Immature natural killer cell (primary cell): ENCODE measurements at places on chromosomes 12 and 14. TPM values are rescaled to one million over a fixed set of nuclear protein-coding genes. Genes with fewer than 3 reads are reported as not detected.
A peak's percentile ranks its signal among the peaks of the same experiment; 100 is the strongest.

TCL1B gene
- polyA plus RNA-seq = not detected

SERPINA3 gene
- polyA plus RNA-seq = not detected

HPD gene
- not detected for polyA plus RNA-seq

TAS2R19 gene
- polyA plus RNA-seq = not detected

ASIC1 gene
- polyA plus RNA-seq = not detected

NGB gene
- not detected for polyA plus RNA-seq

TEAD4 gene
- polyA plus RNA-seq = not detected

ALG10B gene
- 0.83 TPM for polyA plus RNA-seq

MMP14 gene
- not detected for polyA plus RNA-seq

ADGRD1 gene
- not detected for polyA plus RNA-seq

KIF26A gene
- polyA plus RNA-seq = not detected

DNAI7 gene
- 0.21 TPM for polyA plus RNA-seq

DNA sequence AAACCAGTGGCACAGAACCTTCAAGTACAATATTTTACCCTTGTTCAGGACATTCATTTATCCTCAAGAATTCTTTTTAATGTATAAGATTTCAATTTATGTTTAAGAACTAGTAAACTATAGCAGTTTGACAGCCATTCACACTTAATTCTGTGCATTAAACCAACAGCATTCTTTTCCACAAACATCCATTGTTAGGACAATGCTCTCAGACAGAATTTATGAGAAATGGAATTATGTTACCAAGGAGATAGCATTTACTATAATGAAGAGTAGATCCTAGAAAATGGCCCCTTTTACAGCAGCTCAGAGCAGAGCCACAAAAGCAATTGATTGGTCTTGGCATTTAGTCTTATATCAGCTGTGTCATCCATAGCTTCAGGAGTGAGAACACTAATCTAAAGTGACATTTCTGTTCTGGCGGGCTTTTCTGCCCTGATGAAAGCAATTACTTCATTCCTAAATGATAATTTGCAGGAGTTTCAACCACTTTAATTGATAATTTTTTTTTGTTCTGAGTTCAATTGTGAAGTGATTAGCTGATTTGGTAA lies 268.9 kb downstream of the NPAS3 start:
- no peak overlapping the region for H3K4me3 ChIP-seq
- DNase-seq = no peak
- H3K36me3 ChIP-seq = no peaks in the 10 kb centered on the region
- no peaks in the 10 kb centered on the region for H3K4me1 ChIP-seq
- peaks cover 2% of the 10 kb centered on the region for H3K27me3 ChIP-seq

DNA sequence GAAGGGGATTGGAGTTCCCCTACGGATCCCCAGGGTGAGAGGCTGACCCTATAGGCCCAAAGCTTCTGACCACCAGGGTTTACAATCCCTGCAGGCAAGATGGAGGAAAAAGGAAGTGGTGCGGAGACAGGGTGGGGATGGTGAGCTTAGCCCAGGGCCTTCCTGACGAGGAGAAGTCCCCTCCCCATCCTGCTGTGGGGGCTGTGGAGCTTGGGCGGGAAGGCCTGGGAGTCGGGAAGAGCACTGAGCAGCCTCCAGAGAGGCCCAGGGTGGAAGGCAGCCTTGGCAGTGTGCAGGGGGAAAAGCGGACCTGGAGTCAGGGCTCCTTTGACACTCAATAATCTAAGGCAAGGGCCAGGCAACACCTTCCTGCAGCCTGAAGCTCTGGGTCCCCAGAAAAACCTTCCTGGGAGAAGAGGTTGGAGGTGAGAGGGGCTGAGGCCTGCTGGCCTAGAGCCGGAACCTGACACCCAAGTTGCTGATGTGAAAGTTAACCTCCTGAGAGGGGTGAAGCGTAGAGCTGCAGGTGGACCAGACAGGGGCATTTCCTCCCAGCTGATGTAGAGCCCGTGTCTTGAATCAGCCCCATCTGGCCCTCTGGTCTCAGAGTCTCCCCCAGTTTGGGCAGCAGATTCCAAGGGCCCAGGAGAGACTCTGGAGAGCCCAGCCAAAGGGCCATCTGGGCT lies 6.0 kb downstream of the HDAC7 start:
- H3K27me3 ChIP-seq = peaks cover 7% of the 10 kb centered on the region
- peak; percentile 33 for DNase-seq
- peaks cover 100% of the 10 kb centered on the region for H3K4me1 ChIP-seq
- peak overlapping the region; percentile 91 for H3K27ac ChIP-seq
- peak overlapping the region; percentile 88 for H3K4me3 ChIP-seq

- H3K4me3 ChIP-seq = peak within 1 kb of the TSS; percentile 85
- H3K27me3 ChIP-seq = peaks cover 4% of the 10 kb centered on the region
- DNase-seq = peak; percentile 69
- H3K27ac ChIP-seq = peak within 1 kb of the TSS; percentile 82
- H3K36me3 ChIP-seq = no peaks in the 10 kb centered on the region
- H3K4me1 ChIP-seq = peaks cover 34% of the 10 kb centered on the region
These were observed at the start of gene CACNB3 for GRCh38 chr12:48817873-48818830. CACNB3 (plus strand) TSS chr12:48818496; CDS start chr12:48818930, 434 bp downstream.

DNA sequence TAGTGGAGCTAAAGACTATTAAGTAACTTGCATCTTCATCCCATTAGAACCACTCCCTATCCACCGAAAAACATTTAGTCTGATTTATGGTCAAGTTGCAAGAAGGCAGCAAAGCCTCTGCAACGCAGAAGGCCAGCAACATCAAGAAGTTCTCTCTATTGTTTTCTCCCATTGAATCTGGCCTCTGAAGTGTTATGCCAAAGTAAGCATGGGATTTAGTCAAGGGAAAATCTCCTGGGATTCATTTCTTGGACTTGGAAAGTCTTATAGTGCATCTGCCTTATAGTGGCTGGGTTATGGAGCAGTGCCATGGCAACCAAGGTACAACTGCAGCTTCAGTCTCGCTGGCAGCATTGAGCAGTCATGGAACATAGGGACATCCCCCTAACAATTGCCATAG lies 87.7 kb upstream of the KRR1 start:
- no peaks in the 10 kb centered on the region for H3K4me1 ChIP-seq
- no peaks in the 10 kb centered on the region for H3K36me3 ChIP-seq
- no peak for DNase-seq
- H3K27me3 ChIP-seq = peaks cover 6% of the 10 kb centered on the region
- H3K4me3 ChIP-seq = no peak overlapping the region
- no peak overlapping the region for H3K27ac ChIP-seq

GRCh38 chr14:60355768-60356167 lies 106.7 kb downstream of the PPM1A start:
- no peaks in the 10 kb centered on the region for H3K27me3 ChIP-seq
- no peak overlapping the region for H3K4me3 ChIP-seq
- H3K36me3 ChIP-seq = no peaks in the 10 kb centered on the region
- H3K4me1 ChIP-seq = no peaks in the 10 kb centered on the region

- H3K4me3 ChIP-seq = no peak overlapping the region
- H3K27me3 ChIP-seq = no peaks in the 10 kb centered on the region
- no peak overlapping the region for H3K27ac ChIP-seq
- no peaks in the 10 kb centered on the region for H3K36me3 ChIP-seq
- H3K4me1 ChIP-seq = no peaks in the 10 kb centered on the region
- DNase-seq = no peak
These were observed 48.5 kb upstream of the LIN7A start for GRCh38 chr12:80986224-80986623.

- H3K4me1 ChIP-seq = peaks cover 13% of the 10 kb centered on the region
- no peaks in the 10 kb centered on the region for H3K27me3 ChIP-seq
- H3K27ac ChIP-seq = no peak overlapping the region
- DNase-seq = no peak
- H3K36me3 ChIP-seq = no peaks in the 10 kb centered on the region
These were observed 395.7 kb upstream of the PDE3A start for GRCh38 chr12:19972325-19973288.

GRCh38 chr14:74518221-74518620 lies 24.7 kb downstream of the ISCA2 start:
- H3K27ac ChIP-seq = no peak overlapping the region
- H3K4me3 ChIP-seq = no peak overlapping the region
- no peaks in the 10 kb centered on the region for H3K36me3 ChIP-seq
- DNase-seq = no peak
- peaks cover 12% of the 10 kb centered on the region for H3K4me1 ChIP-seq

DNA sequence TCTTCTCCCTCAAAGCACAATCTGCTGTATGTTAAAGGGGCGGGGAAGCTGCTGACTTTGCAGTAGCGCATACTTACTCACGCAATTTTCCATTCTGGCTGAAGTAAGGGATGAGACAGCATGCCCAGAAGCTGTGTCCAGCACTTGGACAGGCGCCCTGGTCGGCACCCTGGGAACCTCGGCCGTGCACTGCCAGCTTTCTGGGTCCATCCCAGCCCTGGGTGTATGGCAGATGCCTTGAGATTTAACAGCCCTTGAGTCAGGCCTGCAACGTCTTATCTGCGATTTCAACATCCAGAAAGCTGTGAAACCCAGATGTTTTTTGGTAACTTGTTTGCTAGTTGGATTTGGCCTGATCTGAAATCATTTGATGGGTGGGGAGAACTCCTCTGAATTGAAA lies 16.1 kb downstream of the EML1 start:
- H3K36me3 ChIP-seq = no peaks in the 10 kb centered on the region
- DNase-seq = no peak

GRCh38 chr14:99389174-99389826 lies 91.4 kb downstream of the SETD3 start:
- H3K27ac ChIP-seq = peak overlapping the region; percentile 33
- no peak for DNase-seq
- H3K27me3 ChIP-seq = peaks cover 5% of the 10 kb centered on the region
- H3K4me3 ChIP-seq = no peak overlapping the region
- H3K36me3 ChIP-seq = no peaks in the 10 kb centered on the region

DNA sequence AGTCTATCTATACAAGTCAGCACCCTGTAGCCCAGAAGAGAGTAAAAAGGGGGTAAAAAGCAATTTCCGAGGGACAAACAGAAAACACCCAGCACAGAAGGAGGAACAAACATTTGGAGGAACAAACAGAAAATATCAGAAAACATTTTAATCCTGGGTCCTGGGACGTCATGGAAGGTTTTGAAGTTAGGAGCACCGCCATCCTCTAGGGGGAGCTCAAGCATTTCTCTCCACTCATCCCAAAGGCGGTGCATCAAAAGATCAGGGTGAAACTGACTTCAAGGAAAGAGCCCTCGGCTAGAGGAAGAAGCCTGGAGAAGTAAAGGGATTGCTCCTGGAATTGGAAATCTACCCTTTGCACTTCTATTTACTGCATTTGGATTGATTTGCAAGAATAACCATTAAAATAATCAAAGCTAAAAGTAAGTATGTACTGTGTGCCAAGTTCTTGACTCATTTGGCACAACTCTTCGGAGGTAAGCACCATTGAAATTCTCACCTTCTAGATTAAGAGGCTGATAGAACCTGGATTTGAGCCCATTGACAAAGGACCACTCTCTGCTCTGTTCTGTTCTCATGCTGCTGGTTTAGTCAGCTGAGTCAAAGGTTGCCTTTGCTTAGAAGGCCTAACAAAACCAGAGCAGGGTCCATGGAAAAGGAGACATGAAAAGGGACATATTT lies 17.2 kb upstream of the POC1B start:
- no peaks in the 10 kb centered on the region for H3K27me3 ChIP-seq
- peaks cover 17% of the 10 kb centered on the region for H3K4me1 ChIP-seq
- H3K27ac ChIP-seq = peak overlapping the region; percentile 17
- H3K4me3 ChIP-seq = no peak overlapping the region
- peak; percentile 56 for DNase-seq
- no peaks in the 10 kb centered on the region for H3K36me3 ChIP-seq

DNA sequence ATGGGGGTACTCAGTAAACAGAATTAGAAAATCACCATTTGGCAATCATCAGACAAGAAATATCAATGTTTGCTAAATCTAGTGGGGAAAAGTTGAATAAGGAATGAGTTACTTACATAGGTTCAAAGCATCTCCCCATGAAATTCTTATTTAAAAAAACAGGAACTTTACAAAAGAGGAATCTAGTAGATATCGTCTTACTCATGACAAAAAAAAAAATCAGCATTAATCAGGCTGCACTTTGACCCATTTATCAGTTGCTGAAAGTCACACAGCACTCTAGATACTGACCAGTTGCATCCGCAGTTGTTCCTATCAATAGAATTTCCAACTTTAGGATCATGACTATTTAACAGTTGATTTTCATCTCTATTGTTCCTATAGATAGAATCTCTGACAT lies 5.8 kb upstream of the DICER1 start:
- peaks cover 8% of the 10 kb centered on the region for H3K36me3 ChIP-seq
- no peak overlapping the region for H3K4me3 ChIP-seq
- no peak overlapping the region for H3K27ac ChIP-seq
- H3K4me1 ChIP-seq = peaks cover 2% of the 10 kb centered on the region
- DNase-seq = no peak

GRCh38 chr12:31803306-31804184 lies 74.7 kb upstream of the AMN1 start:
- H3K36me3 ChIP-seq = peaks cover 4% of the 10 kb centered on the region
- no peak for DNase-seq
- H3K4me3 ChIP-seq = peak overlapping the region; percentile 67

DNA sequence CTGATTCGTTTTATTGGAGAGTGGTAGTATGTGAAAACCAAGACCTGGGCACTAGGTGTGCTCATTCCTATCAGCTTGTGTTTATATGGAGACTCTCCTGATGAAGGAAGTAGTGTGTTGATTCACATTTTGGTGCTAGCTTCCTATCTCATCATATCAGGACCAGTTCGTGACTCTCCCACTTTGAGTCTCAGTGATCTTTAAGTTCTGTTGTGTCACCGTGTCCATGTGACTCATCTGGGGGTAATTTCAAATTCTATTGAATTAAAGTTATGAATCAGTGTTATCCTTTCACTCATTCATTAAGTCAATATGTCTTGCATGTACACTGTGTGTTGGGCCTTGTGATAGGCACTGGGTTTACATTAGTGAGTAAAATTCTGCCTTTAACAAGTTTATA lies 180.2 kb downstream of the CACNA1C start:
- DNase-seq = no peak
- H3K27me3 ChIP-seq = peaks cover 5% of the 10 kb centered on the region
- H3K4me3 ChIP-seq = no peak overlapping the region
- no peak overlapping the region for H3K27ac ChIP-seq
- H3K36me3 ChIP-seq = no peaks in the 10 kb centered on the region

DNA sequence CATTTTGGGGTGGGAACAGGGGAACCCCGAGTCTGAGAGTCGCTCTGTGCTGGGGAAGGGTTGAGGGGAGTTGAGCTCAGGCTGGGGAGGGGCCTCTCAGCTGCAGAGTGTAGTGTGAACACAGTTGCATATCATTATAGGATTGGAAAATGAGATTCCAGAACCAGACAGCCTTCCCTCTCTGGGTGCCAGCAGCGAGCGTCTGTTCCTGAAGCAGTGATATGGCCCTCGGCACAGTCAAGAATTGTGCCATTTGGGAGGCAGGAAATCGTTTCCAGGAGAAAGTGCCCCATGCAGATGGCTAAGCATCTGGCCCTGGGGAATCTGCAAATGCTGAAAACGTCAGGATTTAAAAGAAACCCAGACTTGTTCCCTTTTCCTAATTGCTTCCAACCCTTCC lies 70.4 kb upstream of the SFSWAP start:
- no peaks in the 10 kb centered on the region for H3K4me1 ChIP-seq
- peaks cover 1% of the 10 kb centered on the region for H3K27me3 ChIP-seq
- peaks cover 5% of the 10 kb centered on the region for H3K36me3 ChIP-seq
- no peak overlapping the region for H3K27ac ChIP-seq
